ENCODE measurements at places on chromosomes 1 and 21. TPM values are rescaled to one million over a fixed set of nuclear protein-coding genes. Genes with fewer than 3 reads are reported as not detected.

GRCh38 chr1:53326598-53327181 is 1.2 kb downstream of the LRP8 start:
- DNase-seq: no peak
- peak overlapping the region; percentile 97 for H3K27ac ChIP-seq
- peak overlapping the region; percentile 92 for H3K4me3 ChIP-seq
- peaks cover 43% of the 10 kb centered on the region for H3K36me3 ChIP-seq

GRCh38 chr1:99963041-99963795 is 6.6 kb upstream of the SLC35A3 start:
- H3K27me3 ChIP-seq: no peaks in the 10 kb centered on the region
- no peak for DNase-seq
- peaks cover 2% of the 10 kb centered on the region for H3K4me1 ChIP-seq
- H3K36me3 ChIP-seq: no peaks in the 10 kb centered on the region

The S100A14 gene
- total RNA-seq: 0.34 TPM

DNA sequence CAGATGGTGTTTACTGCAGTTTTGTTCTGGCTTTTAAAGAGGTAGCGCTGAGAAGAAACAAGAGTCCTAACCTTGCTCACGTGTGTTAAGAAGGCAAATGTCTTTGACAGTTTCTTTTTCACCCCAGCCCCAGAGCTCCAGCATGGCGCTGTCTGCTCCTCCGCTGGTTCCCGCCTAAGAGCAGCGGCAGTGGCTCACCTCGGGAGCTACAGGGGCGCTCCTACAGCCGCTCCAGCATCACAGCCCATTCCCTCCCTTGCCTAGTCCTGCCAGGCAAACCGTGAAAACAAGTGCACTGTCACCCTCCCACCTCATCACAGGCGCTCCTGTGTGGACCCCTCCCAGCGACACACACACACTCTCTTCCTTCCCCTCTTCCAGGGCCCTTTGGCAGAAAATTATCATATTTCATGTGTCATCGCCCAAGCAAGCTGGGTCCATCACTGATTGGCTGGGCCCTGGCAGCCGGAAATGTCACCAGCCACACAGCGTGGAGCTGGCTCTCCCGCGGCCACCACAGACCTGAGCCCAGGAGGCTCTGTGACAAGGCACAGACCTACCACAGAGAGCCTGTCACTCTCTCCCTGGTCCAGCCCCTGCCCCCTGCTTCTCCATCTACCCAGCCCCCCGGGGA is 1.2 kb upstream of the HIVEP3 start:
- no peaks in the 10 kb centered on the region for H3K36me3 ChIP-seq
- no peaks in the 10 kb centered on the region for H3K27me3 ChIP-seq
- H3K4me3 ChIP-seq: peak overlapping the region; percentile 72
- peaks cover 57% of the 10 kb centered on the region for H3K4me1 ChIP-seq
- peak overlapping the region; percentile 88 for H3K27ac ChIP-seq
- peak; percentile 92 for DNase-seq

The CR2 gene
- 0.39 TPM for total RNA-seq

DNA sequence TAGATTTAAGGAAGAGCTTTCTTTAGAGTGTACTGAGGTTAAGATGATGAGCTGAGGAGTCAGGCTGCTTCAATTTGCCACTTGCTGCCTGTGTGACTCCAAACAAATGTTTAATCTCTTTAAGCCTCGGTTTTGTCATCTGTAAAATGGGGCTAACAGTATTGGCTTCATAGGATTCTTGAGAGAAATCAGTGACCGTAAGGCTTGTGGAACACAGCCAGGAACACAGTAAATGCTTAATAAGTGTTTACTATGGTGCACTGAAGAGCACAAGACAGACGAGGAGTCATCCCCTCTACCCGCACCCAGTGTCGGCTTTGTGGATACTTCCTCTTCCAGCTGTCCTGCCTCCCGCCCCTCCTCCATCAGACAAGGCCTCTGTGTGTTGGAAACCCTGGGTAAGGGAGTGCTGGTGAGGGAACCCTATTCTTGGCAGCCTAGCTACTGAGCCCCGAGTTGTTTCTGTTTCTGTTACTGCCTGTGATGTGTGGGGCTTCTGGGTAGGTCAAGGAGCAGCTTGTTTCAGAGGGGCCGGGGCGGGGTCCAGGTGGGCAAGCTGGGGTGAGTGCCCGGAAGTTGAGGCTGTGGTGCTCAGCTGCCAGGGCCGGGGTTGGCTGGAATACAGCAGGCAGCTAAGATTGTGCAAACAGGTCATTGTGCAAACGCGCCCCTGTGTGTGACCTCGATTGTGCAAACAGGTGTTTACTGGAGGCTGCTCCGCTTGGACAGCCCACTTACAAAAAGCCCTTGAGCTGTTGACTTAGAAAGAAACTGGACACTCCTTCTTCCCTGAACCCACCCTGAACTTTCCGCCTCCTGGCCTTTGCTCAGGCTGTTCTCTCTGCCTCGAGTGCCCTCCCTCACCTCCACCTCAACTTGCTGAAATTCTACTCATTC is 4.0 kb upstream of the CSF3R start:
- no peaks in the 10 kb centered on the region for H3K36me3 ChIP-seq
- no peaks in the 10 kb centered on the region for H3K27me3 ChIP-seq
- DNase-seq: no peak
- H3K4me3 ChIP-seq: no peak overlapping the region

The TMPRSS2 gene
- total RNA-seq: not detected

GRCh38 chr1:25197235-25197975 is 34.9 kb downstream of the SYF2 start:
- no peak for DNase-seq
- H3K4me1 ChIP-seq: peaks cover 11% of the 10 kb centered on the region
- H3K27ac ChIP-seq: no peak overlapping the region

The PERM1 gene
- total RNA-seq: not detected

Data from activated CD4-positive, alpha-beta T cell treated with anti-CD3 and anti-CD28 coated beads for 36 hours (primary cell).